Endodermal cell (in vitro differentiated cells): ENCODE measurements at places on chromosomes 16 and 17. TPM values are rescaled to one million over a fixed set of nuclear protein-coding genes. Genes with fewer than 3 reads are reported as not detected.

- no peak overlapping the region for H3K4me3 ChIP-seq
- no peak overlapping the region for H3K27ac ChIP-seq
- DNase-seq = no peak
- H3K4me1 ChIP-seq = no peaks in the 10 kb centered on the region
- H3K27me3 ChIP-seq = no peaks in the 10 kb centered on the region
These were observed 679.7 kb upstream of the SOX9 start for GRCh38 chr17:71441098-71441497.

DNA sequence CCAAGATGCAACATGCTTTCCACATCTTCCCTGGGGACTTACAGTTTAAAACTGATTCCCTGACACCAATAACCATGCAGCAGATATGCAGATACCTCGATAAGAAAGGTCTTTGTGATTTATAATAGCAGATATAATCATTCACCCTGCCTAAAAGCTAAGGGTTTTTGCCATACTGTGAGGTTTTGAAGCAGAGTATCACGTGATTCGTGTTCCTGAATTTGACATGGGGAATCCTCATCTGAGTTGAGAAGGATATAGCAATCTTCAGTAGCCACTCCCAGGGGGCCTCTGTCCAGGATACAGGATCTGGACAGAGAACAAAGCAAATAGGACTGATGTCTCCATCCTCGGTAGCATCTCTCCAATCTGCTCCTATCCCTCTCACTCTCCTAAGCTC lies 79.1 kb upstream of the SDK2 start:
- no peak for DNase-seq
- no peak overlapping the region for H3K27ac ChIP-seq
- peaks cover 3% of the 10 kb centered on the region for H3K4me1 ChIP-seq
- no peak overlapping the region for H3K4me3 ChIP-seq
- no peaks in the 10 kb centered on the region for H3K36me3 ChIP-seq

IL17C gene
- total RNA-seq = 0.35 TPM in 1 of 3 replicates, not detected in the others

DNA sequence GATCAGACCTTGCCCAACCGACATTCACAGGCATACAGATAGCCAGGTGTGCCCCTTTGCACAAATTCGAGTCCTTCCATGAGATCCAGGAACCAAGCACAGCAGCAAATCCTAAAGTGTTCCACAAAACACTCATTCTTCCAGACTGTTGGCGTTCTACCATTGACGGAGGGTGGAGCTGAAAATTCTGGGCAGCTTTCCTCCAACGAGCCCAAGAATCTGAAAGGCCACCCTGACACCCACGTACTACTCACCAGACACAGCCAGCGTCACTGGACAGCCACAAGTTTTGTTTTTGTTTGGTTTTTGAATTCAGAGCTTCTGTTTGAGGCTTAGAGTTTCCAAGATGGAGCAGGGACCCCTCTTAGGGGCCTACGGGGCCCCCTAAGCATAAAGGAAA lies 83.8 kb downstream of the PMP22 start:
- H3K4me3 ChIP-seq = no peak overlapping the region
- H3K27ac ChIP-seq = no peak overlapping the region
- no peak for DNase-seq
- no peaks in the 10 kb centered on the region for H3K4me1 ChIP-seq
- no peaks in the 10 kb centered on the region for H3K27me3 ChIP-seq

DNA sequence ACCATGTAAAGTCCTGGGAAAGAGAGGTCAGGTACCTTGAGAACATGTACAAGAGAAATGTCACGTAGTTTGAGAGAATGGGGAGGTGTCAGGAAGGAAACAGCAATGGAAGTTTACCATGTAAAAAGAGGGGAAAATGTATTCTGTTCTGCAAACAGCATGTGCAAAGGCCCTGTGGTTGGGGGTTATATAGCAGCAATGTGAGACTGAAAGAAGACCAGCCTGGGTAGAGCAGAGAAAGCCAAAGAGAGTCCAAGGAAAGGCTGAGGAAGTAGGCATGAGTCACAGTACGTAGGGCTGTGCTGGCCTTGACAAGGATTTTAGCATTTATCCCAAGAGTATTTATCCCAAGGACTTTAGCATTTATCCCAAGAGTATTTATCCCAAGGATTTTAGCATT lies 141.3 kb upstream of the CACNG3 start:
- no peak overlapping the region for H3K27ac ChIP-seq
- H3K4me3 ChIP-seq = no peak overlapping the region
- no peak for DNase-seq
- no peaks in the 10 kb centered on the region for H3K27me3 ChIP-seq
